ENCODE measurements at places on chromosomes 1 and 21. TPM values are rescaled to one million over a fixed set of nuclear protein-coding genes. Genes with fewer than 3 reads are reported as not detected.
A peak's percentile ranks its signal among the peaks of the same experiment; 100 is the strongest.

Gene KRTAP10-3
- not detected for total RNA-seq

DNA sequence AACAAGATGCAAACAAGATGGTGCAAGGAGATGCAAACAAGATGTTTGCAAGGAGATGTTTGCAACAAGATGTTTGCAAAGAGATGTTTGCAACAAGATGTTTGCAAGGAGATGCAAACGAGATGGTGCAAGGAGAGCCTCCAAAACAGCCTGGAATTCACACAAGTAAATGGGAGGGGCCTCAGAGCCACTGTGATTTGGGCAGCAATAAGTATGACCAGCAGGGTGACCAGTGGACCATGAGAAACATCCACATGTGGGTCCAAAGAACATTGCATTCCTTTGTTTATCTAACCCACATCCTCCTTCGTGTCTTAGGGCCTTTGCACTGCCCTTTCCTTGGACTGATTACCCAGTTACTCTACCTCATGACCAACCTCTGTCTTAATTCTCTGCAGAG is 162.9 kb downstream of the PLPP3 start:
- DNase-seq, result no peak

DNA sequence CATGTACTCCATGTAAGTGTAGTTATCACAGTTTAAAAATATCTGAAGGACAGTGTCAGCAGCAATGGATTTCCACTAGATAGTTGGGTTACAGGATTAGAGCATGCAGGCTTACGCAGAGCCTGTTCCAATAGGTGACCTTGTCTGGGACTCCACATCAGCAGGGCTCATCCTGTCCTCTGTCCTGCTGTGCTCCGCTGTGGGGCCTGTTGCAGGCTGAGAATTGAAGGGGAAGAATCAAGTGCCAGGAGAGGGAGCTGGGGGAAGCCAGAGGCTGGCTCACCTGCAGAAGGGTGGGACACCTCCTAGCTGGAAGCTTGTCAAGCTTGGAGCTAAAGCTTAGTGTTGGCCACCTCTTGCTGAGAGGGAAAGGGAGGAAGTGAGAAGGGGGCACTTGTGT is 62.8 kb downstream of the XCL2 start:
- no peak for DNase-seq

Gene CFAP126
- total RNA-seq, result not detected

GRCh38 chr1:153393926-153394325 is 3.1 kb upstream of the S100A8 start:
- DNase-seq, result no peak

Gene PDC
- total RNA-seq, result not detected

Gene AUNIP
- 5.0 TPM for total RNA-seq

Gene CCDC27
- not detected for total RNA-seq

GRCh38 chr1:184965439-184965838 is 8.9 kb downstream of the NIBAN1 start:
- no peak for DNase-seq

GRCh38 chr1:95622609-95623008 is 388.6 kb downstream of the RWDD3 start:
- no peak for DNase-seq

DNA sequence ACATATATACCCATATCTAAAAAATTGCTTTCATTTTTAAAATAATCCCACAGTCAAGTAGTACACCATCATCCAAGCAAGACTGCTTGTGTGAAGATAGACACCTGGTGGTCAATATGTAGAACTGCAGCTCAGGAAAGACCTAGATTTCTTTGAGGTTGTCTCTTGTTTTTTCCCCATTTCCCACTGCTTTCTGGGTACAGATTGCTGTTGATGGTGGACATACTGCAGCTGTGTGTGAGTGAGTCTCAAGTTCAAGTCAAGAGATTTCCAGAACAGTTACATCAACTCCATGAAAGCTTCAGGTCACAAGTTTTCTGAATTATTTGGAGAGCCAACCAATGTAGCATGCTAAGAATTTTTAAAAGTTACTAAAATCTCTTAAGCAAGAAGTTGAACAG is 306.4 kb downstream of the DUSP10 start:
- DNase-seq, result peak; percentile 83

DNA sequence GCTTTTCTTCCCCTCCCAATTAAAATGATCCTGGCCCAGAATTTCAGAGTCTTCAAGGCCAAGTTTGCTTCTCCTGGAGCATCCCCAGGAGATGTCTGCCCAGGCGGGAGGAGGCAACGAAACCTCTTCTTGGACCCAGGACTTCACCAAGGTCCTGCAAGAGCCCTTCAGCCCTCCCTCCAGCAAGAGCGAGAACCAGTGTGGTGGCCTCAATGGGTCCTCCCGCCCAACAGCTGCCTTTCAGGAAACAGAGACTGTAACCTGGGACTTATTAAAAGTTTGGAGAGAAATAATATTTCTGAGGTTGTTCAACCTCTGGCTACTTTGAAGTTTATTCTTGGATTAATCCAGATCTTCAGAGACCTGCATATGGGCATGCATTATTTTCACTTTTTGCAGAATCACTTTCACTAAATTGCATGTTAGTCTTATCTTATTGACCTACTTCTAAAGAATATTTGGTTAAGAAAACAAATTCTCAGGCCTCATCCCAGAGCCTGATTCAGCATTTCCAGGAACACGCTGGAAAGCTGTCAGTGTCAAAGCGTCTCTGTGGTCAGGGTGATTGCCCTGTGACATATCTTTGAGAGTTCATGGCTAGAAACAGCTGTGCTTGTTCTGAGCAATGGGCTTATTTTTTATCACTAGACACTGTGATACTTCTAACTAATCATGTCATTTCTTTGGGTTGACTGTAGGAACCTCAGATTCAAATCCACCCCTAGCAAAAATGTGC is 66.0 kb upstream of the CLDN14 start:
- no peak for DNase-seq

GRCh38 chr1:65435987-65436386 is 15.5 kb downstream of the LEPR start:
- DNase-seq, result peak; percentile 48

GRCh38 chr21:37815893-37816292 is 100.4 kb downstream of the KCNJ6 start:
- no peak for DNase-seq

- peak; percentile 94 for DNase-seq
These were observed 64.3 kb upstream of the HOOK1 start for GRCh38 chr1:59750328-59751003.

DNA sequence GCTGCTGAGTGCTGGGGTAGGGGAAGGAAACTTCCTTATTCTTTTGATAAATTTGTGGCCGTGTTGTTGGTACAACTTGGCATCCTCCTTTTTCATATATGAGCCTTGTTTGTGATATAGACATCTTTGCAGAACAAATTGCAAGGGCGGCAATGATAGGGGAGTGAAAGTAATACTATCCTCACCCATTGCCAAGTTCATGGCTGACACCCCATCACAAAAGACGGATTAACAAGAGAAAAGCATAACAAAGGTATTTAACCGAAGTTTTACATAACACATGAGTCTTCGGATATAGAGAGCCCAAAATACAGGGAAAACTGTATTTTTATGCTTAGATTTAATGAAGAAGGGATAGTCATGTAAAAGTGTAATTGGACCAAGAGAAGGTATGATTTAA is 86.3 kb upstream of the TMPRSS2 start:
- no peak for DNase-seq

GRCh38 chr1:66330722-66331141 is 203.2 kb upstream of the SGIP1 start:
- DNase-seq, result peak; percentile 63

- DNase-seq, result no peak
These were observed 260.6 kb downstream of the DISC1 start for GRCh38 chr1:231887166-231887565.

GRCh38 chr1:1291023-1291528 is 10.8 kb downstream of the SCNN1D start:
- no peak for DNase-seq

DNA sequence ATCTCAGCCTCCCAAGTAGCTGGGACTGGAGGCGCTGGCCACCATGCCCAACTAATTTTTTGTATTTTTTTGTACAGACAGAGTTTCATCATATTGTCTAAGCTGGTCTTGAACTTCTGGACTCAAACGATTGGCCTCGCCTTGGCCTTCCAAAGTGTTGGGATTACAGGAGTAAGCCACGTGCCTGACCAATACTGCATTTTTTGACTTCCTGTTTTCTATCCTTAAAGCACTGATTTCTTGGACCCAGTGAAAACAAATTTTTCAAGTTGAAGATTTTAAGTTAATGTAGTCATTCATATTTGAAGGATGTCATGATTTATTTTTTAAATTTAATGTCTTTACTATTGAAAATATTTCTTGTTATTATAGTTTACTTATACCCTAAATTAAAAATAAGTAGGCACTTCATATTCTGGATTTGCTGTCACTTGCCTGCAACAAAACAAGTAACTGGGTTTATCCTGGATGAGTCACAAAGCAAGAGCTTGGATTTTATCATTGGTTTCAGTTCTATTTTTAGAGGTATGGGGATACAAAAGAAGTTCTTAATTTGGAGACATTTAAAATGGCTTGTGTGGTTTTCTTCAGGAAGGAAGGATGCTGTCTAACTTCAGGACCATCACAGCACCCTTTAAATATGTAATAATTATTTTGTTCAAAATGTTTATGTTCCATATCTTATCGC is 2.2 kb upstream of the VPS45 start:
- DNase-seq, result peak; percentile 70
